ENCODE measurements at places on chromosomes 2 and 18.

DNA sequence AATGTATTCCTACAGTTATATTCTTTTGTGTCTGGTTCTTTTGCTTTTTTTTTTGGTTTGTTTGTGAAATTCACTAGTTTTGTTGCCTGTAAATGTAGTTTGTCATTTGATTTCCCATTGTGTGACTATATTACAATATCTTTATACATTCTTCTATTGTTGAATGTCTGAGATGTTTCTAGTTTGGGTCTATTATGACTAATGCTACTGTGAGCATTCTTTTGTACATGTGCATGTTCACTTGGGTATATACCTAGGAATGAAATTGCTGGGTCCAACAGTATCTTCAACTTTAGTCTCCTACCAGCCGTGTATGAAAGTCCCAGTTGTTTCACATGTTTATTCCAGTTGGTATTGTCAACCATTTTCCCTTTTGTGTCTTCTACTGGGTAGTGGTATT, 112.7 kb upstream of the RBMS1 start:
- DNase-seq, result no peak

DNA sequence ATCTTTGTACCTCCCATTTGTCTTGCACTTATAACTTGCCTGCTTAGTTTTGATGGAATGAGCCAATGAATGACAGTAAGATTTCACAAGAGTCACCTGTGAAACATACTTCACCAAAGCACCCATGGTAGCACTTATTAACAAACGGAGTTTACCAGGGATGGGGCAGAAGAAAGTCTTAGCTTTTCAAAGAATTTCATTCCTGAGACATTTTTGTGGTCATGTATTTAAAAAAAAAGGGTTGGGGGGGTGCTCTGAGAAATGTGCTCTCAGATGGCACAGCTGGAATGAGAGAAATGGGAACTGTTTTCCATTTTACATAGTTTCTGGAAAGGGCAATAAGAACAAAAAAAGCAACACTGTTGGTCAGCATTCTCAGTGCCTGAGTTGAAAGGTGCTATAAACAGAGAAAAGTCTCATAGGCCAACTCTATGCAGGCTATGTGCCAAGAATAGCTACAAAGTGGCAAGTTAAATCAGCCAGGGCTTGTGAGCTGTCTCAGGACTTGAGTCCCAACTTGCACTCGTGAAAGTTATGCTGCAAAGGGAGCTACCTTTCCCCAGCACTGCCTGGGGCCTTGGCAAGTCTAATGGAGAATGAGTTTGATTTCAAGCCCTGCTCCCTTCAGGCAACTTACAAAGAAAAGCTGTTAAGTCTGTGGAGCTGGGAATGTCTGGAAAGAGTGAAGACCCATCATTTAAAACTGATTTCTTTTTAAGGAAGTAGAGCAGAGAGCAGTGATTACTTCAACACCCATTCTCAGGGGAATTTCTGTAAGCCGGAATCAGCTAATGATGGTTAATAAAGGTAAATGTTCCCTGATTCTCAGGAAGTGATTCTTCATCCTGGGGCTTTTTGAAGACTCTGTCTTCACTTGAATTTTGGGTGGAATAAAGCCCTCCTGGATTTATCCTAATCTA, 170.6 kb downstream of the SLC8A1 start:
- DNase-seq, result peak; percentile 34

GRCh38 chr2:237733677-237734300, 64.8 kb upstream of the RBM44 start:
- DNase-seq, result no peak

- DNase-seq, result no peak
These were observed 53.5 kb downstream of the NXPH2 start for GRCh38 chr2:138726681-138727080.

DNA sequence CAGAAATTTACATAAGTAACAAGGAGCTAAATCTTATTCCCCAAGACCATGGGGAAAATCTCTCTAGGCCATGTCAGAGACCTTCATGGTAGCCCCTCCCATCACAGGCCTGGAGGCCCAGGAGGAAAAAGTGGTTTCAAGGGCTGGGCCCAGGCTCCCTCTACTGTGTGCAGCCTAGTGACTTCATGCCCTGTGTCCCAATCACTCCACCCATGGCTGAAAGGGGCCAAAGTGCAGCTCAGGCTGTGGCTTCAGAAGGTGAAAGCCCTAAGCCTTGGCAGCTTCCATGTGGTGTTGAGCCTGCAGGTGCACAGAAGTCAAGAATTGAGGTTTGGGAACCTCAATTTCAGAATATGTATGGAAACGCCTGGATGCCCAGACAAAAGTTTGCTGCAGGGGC, 1612.7 kb upstream of the SLC39A10 start:
- no peak for DNase-seq

DNA sequence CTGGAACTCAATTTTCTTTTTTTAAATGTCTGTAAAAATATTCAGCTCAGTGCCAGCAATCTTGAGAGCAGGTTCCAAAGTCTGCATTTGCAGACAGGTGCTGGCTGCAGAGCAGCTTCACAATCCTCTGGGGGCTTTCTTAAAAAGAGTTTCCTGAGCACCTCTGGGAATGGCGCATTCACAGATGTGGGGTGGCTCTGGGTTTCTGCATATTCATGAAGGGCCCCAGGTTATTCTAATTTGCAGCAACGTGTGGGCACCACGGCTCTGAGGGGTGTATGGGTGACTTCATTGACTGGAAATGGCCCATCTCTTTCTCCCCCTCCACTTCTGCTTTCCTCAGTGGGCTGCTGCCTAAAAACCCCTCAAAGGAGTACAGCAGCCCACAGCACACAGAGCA, 225.0 kb upstream of the APCDD1 start:
- DNase-seq, result no peak

- DNase-seq, result no peak
These were observed 10.8 kb downstream of the EMILIN2 start for GRCh38 chr18:2857491-2858131.

DNA sequence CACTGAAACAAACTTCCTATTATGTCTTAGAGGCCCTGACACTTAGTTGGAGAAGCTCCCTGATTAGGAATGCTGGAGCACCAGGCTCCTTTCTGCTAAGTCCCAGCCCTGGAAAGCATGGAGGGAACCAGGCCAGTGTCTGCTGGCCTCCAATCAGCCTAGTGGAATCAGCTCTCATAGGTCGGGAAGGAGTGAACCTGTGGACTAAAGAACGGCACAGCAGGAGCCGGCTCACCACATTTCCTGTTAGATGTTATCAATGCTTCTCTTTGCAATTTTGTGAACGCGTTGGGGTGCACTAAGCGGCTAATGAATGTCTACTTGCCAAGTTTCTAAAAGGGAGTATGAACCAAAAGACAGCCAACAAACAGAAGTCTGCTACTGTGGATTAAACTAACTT, 296.6 kb downstream of the NAPG start:
- no peak for DNase-seq

GRCh38 chr2:160417745-160418397, 75.7 kb downstream of the RBMS1 start:
- no peak for DNase-seq

GRCh38 chr18:57982372-57983021, 61.5 kb upstream of the NEDD4L start:
- no peak for DNase-seq

DNA sequence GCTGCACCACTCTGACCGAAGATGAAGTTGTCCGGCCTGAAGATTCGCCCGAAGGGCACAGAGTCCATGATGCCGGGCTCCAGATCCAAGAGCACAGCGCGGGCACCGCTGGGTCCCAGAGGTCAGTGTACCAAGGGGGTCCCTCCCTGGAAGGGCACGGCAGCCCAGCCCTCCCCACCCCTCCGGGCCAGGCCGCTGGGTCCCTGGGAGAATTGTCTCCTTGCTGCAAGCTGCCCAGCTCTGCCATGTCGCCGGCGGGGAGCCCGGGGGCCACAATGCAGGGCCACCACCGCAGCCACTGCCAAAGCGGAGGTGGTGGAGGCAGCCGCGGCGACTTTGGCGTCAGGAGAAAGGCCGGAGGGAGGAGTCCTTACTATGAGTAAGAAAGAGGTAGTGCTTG, 189.5 kb upstream of the CYRIA start:
- no peak for DNase-seq

DNA sequence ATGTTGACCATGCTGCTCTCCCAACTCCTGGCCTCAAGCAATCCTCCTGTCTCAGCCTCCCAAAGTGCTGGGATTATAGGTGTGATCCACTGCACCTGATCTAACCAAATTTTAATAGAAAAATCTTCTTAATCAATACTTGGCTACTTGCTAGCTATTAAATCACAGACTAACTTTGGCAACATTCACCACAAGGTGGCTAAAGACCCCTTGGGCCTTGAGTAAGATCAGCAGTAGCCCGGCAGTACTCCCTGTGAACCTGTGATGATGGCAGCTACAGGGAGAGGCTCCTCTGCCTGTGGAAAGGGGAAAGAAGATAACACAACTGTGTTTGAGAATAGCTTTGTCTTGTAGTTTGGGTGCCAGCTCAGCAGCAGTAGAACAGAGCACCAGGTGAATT, 102.9 kb downstream of the SLC39A10 start:
- DNase-seq, result no peak

DNA sequence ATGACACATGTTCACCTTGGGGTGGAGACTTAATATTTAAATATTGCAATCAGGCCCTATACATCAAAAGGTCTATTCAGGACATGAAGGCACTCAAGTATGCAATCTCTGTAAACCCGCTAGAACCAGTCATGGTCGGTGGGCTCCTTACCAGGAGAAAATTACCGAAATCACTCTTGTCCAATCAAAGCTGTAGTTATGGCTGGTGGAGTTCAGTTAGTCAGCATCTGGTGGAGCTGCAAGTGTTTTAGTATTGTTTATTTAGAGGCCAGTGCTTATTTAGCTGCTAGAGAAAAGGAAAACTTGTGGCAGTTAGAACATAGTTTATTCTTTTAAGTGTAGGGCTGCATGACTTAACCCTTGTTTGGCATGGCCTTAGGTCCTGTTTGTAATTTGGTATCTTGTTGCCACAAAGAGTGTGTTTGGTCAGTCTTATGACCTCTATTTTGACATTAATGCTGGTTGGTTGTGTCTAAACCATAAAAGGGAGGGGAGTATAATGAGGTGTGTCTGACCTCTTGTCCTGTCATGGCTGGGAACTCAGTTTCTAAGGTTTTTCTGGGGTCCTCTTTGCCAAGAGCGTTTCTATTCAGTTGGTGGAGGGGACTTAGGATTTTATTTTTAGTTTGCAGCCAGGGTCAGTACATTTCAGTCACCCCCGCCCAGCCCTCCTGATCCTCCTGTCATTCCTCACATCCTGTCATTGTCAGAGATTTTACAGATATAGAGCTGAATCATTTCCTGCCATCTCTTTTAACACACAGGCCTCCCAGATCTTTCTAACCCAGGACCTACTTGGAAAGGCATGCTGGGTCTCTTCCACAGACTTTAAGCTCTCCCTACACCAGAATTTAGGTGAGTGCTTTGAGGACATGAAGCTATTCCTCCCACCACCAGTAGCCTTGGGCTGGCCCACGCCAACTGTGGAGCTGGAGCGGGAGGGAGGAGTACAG, 108.1 kb downstream of the XRCC5 start:
- no peak for DNase-seq

- no peak for DNase-seq
These were observed 53.8 kb downstream of the CRIM1 start for GRCh38 chr2:36409335-36409734.

Measured in GM06990 (cell line).